ENCODE measurements at places on chromosomes 7 and 10.

GRCh38 chr10:63125459-63125858 is 7.7 kb upstream of the NRBF2 start:
- no peak for DNase-seq

DNA sequence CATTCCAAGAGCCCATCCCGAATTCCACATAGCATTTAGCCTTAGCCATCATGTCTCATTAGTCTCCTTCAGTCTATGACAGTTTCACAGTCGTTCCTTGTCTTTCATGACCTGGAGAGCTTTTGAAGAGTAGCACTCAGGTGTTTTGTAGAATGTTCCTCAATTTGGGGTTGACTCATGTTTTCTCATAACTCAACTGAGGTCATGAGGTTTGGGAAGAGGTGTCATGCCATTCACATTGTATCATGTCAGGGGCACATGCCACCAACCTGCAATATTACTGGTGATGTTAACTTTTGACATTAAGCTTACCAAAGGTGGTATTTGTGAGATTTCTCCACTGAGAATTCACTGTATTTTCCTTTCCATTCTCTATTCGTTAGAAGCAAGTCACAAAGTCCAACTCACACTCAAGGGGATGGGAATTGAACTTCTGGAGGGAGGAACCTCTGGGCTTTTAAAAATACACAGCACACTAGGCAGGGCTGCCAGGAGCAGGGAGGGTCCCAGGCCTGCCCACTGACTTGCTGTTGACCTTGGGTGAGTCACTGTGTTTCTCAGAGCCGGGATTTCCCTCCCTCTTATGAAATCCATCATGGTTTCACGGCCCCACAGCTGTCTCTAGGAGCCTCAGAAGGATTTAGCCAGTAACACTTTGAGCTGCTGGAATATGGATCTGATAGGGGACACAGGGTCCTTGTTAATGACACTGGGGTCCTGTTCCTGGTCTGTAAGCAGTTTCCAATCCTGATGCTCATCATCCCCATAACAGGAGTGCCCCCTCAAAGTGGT is 74.4 kb upstream of the TCF7L2 start:
- DNase-seq: no peak

GRCh38 chr10:18456984-18457383 is 194.4 kb downstream of the NSUN6 start:
- DNase-seq: no peak

GRCh38 chr10:2949948-2950354 is 117.4 kb upstream of the PFKP start:
- DNase-seq: peak; percentile 69

DNA sequence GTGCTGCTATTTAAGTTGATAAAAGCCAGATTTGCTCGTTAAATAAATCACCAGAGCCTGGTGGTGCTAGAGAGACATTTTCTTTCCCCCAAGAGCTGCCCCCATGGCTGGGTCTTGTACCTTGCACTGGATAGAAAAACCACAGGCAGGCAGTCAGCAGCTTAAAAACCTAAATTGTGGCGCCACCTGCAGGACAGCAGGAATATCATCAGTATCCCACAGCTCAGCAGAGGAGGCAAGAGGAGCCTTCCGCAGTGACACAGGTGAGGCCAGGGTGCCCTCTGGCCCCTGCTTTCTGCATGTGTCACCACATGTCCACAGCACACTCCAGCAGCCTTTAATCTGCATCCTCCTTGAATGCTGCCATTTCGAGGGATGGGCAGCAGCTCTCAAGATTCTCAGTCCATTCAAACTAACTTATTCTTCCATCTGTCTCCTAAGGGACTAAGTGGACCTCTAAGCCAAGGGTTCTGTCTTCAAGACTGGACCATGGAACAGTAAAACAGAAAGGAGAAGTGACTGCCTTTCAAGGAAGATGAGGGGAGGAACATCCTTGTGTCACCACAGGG is 4.5 kb upstream of the PLXNA4 start:
- peak; percentile 81 for DNase-seq

- no peak for DNase-seq
Measured at GRCh38 chr10:100782461-100783244, 37.3 kb downstream of the PAX2 start.

DNA sequence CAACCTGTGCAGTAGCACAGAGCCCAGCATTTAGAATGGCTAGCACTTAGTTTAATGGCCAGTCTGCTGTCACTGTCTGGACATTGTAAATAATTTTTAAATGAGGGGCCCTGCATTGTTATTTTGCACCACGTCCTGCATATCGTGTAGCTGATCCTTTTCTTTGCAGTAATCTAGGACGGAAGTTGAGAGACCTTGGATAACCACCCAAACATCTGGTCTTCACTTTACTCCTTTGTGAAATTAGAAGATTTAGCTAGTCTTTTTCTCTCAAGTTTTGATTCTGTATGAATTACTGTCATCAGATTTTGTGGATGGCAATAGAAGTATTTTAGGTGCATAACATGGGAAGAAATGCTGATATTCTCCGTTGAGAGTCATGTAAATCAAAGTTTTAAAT is 1.9 kb downstream of the MIOS start:
- no peak for DNase-seq

GRCh38 chr7:112411186-112411795 is 39.0 kb upstream of the IFRD1 start:
- DNase-seq: no peak

GRCh38 chr10:69955211-69955805 is 97.3 kb upstream of the MACROH2A2 start:
- no peak for DNase-seq

- DNase-seq: no peak
Measured at GRCh38 chr7:80036107-80036506, 98.5 kb upstream of the GNAI1 start.

DNA sequence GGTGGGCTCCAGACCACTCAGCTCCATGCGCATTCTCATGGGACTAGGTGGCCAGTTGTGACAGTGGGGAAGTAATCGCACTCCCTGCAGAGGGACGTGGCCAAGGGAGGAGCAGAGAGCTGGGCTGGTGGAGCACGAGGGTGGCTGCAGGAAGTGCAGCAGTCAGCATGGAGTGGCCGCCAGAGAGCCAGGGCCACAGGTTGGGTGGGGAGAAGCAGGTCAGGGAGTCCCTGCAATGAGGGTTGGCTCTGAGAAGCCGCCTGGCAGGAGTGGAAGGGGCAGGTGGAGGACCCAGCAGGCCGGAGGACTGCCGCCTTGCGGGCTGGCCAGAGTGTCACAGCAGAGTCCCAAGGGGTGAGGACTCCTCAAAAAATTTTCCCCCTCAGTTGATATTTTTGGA is 26.2 kb downstream of the FKBP6 start:
- DNase-seq: no peak

- DNase-seq: peak; percentile 25
Measured at GRCh38 chr10:29386342-29386999, 97.6 kb downstream of the LYZL1 start.

DNA sequence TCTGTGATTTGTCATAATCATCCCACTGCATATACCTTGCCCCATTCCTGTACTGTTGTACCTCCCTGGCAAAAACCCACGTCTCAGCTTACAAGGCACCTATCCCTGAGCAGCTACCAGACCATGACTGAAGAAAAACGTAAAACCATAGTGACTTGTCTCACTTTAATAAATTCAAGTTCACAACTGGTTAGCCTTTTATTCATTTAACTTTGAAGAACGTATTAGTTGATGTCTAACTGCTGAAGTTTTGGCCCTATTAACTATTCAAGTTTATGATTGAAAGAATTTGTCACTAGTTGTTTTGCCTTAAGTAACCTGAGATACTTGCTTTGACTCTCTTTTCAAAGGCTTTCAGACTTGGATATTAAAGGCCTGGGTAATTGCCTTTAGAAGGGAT is 59.7 kb downstream of the GALNT11 start:
- no peak for DNase-seq

DNA sequence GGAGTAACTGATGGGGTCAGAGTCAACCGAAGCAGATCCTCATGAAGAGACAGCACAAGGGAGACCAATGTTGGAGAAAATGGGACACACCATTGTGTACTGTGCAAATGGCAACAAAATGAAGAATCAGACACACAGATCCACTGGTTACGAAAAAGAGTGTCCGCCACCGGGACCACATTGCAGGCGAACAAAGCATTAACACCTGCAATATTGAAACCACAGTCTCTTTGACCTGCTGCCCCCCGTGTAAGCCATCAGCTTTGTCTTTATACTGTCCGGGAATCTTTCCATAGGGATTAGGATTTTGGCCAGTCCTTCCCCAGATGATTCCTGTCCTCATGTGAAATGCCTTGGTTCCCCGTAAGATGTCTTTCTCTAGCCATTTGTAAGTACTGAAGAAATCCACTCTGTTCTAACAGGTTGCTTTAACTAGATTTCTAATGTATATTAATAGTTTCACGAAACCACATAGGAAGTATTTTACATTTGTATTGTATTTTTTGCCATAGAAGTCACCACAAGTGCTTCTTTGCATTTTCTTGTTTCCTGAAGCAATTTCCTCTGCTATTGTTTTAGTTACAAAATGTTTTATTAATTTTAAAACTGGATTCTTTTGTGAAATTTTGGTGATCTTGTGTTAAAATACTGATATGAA is 140.8 kb upstream of the NFE2L3 start:
- DNase-seq: no peak

GRCh38 chr7:128266883-128267594 is 26.0 kb downstream of the LEP start:
- DNase-seq: no peak

DNA sequence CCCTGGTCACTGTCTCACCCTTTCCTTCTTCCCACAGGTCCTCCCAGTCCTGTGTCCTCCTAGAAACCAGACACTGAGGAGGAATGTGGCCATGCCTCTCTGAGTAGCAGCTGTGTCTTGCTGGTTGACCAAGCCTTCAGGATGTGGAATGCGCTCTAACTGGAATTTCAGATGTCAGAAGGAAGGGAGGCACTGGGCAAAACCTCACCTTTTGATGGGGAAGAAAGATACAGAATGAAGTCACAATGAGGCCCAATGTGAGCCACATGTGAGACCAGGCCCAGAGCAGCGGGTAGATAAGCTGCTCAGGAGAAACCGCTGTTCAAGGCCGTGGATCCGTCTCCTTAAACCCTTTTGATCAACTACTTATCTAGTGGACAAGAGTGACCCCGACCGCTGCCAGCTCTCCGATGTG is 54.8 kb upstream of the ECHDC3 start:
- no peak for DNase-seq

- DNase-seq: no peak
Measured at GRCh38 chr7:139488810-139489209, 5.3 kb upstream of the KLRG2 start.

DNA sequence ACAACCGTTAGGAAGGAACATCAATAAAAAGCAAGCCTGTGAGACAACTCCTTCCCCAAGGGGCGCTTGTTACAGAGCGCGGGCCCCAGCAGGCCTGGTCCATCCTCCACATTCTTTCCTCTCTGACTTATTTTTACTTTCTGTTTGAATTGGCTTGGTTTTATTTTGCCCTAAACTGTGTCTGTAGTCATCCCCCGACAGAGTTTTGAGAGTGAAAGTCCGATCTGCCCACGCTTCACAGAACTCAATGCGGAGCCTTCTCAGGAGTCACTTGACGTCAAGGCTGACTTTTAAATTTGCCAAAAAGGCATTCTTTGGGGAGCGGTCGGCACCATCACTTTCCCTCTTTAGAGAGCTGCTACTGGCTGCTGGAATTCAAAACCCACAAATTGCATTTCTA is 150.1 kb upstream of the KLF6 start:
- peak; percentile 82 for DNase-seq

- no peak for DNase-seq
Measured at GRCh38 chr7:35748371-35748770, 52.5 kb upstream of the SEPTIN7 start.

DNA sequence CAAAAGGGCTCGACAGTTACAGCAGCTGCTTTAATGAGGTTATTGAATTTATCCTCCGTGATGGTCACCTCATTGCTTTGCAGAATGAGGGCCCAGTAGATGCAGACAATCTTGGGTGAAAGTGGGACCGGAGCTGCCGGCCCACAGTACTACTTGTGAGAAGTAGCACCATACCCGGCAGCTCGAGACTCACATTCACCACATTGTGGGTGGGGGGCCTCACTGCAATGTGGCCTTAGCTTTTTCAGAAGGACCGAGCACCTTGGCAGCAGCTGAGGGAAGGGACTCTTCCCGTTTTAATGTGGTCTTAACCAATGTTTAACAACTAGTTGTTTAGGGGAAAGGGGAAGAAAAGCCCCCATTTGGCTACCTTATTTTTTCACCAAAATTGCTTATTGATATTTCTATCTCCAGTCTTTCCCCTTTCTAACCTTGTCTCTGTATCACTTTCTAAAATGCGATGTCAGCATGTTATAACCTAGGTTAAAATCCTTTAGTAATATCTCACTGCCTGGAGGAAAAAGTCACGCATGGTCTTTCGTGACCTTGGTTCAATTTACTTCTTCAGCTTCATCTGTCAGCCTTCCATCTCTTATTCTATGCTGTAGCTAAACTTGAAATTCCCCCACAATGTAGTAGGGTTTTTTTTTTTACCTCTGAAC is 87.4 kb upstream of the PHYHIPL start:
- no peak for DNase-seq

DNA sequence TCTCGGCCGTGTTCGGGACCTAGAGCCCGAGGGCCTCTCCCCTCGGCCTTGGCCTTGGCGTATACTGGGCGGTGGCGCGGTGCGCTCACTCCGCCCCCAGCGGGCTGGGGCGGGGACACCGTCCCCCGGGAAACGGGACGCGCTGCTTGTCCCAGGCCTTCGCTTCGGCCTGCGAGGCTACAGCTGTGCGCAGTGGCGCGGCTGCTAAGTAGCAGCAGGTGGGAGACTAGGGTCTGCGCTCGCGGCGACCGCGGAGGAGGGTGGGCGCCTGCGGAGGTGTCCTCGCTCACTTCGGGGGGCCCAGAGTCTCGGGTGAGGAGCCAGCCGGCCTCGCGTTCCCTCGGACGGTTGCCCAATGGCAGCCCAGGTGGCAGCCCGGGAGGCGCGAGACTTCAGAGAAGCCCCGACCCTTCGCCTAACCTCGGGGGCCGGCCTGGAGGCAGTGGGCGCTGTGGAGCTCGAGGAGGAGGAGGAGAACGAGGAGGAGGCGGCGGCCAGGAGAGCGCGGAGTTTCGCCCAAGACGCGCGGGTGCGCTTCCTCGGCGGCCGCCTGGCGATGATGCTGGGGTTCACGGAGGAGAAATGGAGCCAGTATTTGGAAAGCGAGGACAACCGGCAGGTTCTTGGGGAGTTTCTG is at the start of gene DNAH11:
TSS of gene DNAH11 (plus strand) at position 149 of the 637 bp plus-strand sequence. CDS start at position 356, 207 bp downstream.
- peak; percentile 60 for DNase-seq

- DNase-seq: no peak
Measured at GRCh38 chr10:31345886-31346285, 26.9 kb downstream of the ZEB1 start.

DNA sequence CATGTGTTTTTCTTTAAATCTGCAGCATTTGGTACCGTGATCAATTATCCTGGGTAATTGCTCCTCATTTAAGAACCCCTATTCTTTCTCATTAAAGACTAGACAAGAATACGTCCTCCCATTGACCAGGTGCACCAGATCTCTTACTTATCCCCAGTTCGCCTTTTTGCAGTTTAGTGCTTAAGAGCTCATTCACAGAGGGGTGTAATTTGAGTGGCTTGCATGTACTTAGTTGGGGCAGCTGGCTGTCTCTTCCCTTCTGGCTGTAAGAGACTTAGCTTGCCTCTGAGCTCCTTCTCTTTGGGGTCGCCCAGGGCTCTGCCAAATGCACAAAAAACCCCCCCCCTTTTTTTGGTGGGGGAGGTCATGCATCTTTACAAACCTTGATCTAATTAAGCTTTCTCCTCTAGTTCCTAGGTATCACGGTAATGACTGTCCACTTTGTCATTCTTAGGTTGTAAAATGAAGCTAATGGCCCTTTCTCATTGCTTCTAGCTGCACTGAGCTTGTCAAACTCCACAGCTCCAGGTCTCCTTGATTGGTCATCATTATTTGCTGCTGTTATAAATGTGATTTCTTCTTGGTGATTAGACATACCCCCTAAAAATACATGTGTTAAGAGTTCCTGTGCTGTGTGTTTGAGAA is 26.3 kb downstream of the GAD2 start:
- DNase-seq: no peak

GRCh38 chr10:59563531-59563930 is 146.1 kb downstream of the SLC16A9 start:
- DNase-seq: no peak

Data from activated T-cell treated with anti-CD3 and anti-CD28 coated beads, Interleukin-2, amount 50 U/mL, for 48 hours (primary cell).